ENCODE measurements at places on chromosomes 6 and 20. TPM values are rescaled to one million over a fixed set of nuclear protein-coding genes. Genes with fewer than 3 reads are reported as not detected.

Gene GLP1R
- polyA plus RNA-seq = not detected

GRCh38 chr6:157795841-157796240, 27.2 kb upstream of the SNX9 start:
- no peaks in the 10 kb centered on the region for H3K27me3 ChIP-seq
- no peak for DNase-seq
- no peak overlapping the region for H3K4me3 ChIP-seq
- H3K27ac ChIP-seq = no peak overlapping the region
- no peaks in the 10 kb centered on the region for H3K4me1 ChIP-seq

Gene PRKN
- 1.6 TPM for polyA plus RNA-seq

DNA sequence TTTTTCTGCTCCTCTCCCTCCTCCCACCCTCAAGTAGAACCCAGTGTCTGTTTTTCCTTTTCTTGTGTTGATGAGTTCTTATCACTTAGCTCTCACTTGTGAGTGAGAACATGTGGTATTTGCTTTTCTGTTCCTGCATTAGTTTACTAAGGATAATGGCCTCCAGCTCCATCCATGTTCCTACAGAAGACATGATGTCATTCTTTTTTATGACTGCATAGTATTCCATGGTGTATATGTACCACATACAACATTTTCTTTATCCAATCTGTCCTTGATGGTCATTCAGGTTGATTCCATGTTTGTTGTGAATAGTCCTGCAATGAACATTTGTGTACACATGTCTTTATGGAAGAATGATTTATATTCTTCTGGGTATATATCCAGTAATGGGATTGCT, 81.0 kb downstream of the TOX2 start:
- no peak for DNase-seq
- no peaks in the 10 kb centered on the region for H3K4me1 ChIP-seq
- H3K4me3 ChIP-seq = no peak overlapping the region

DNA sequence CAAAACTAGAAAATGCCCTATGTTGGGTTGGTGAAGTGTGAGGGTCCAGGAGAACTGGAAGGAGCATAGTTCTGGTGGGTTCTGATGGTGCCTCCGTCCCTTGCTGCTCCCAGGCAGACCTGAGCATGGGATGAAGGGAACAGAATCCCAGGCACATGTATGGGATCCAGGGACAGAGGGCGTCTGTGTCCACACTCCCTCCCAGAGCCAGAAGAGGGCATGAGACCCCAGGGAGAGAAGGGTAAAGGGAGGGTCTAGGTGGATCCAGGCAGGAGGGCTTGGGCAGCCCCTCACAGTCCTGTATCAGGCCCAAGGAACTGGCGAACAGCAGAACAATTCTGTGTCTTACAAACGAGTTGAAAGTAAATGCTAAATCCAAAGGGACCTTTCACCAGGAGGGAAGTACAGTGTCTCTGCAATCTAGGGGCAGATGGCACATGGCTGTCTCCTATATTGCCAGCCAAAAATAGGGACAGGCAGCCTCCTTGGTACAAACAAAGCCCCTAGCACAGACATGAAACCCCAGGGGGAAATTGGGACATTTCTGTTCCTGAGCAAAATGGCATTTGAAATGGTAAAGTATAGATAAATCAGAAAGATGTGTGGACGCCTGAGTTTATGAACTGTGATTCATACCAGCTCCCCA, 2.5 kb upstream of the BPIFA1 start:
- H3K36me3 ChIP-seq = no peaks in the 10 kb centered on the region
- H3K4me3 ChIP-seq = no peak overlapping the region
- no peaks in the 10 kb centered on the region for H3K4me1 ChIP-seq
- DNase-seq = no peak
- H3K27ac ChIP-seq = no peak overlapping the region

- no peaks in the 10 kb centered on the region for H3K27me3 ChIP-seq
- no peaks in the 10 kb centered on the region for H3K36me3 ChIP-seq
- H3K27ac ChIP-seq = no peak overlapping the region
- DNase-seq = peak; percentile 7
- H3K4me3 ChIP-seq = no peak overlapping the region
- H3K4me1 ChIP-seq = no peaks in the 10 kb centered on the region
Observed at GRCh38 chr20:63409066-63409833, 48.1 kb upstream of the CHRNA4 start.

Gene DDX39B
- polyA plus RNA-seq = 440 TPM

GRCh38 chr6:101397199-101397598, 3.7 kb downstream of the GRIK2 start:
- H3K27ac ChIP-seq = no peak overlapping the region
- H3K27me3 ChIP-seq = peaks cover 3% of the 10 kb centered on the region
- DNase-seq = no peak
- H3K36me3 ChIP-seq = no peaks in the 10 kb centered on the region
- H3K4me1 ChIP-seq = peaks cover 5% of the 10 kb centered on the region

DNA sequence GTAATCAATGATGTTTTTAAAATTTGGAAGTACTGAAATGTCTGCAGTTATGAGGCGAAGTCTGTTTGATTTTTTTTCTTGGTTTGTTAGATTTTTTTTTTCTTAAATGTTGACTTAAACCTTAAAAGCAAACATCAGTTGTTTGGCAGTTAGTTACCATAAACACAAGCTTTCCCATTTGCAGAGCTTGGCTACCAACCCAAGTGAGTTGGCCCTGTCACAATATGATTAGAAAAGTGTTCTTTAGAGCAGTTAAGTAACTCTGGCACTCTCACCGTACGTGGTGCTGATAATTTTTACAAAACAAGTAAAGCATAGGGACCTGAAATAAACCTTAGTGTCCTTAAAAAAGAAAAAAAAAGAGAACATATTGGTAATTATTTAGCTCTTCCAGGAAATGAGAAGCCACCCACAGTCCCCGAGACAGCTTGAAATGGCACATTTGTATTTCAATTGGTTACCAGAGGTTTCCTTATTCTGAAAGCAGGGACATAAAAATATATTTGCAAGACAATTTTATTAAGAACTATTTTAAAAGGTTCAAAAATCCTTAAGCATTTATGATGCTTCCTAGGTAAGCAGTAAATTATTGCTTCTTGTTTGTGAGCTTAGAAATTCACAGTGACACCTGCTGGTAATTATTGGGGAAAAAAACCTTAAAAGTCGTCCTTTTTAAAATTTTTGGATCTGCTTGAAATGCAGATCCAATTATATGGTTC, 3.9 kb downstream of the HEY2 start:
- H3K4me1 ChIP-seq = peaks cover 15% of the 10 kb centered on the region
- H3K27ac ChIP-seq = no peak overlapping the region
- H3K4me3 ChIP-seq = no peak overlapping the region
- H3K36me3 ChIP-seq = no peaks in the 10 kb centered on the region

- H3K4me1 ChIP-seq = peaks cover 8% of the 10 kb centered on the region
- H3K4me3 ChIP-seq = peak within 1 kb of the TSS; percentile 64
- peak; percentile 95 for DNase-seq
- no peaks in the 10 kb centered on the region for H3K36me3 ChIP-seq
Observed at GRCh38 chr20:462199-462991, at the start of gene TBC1D20. Gene TBC1D20, minus strand, starts transcription at chr20:462533. Its CDS starts 128 bp downstream, at chr20:462405.

GRCh38 chr20:58742668-58743566, 50.3 kb downstream of the NPEPL1 start:
- no peak for DNase-seq
- H3K4me1 ChIP-seq = no peaks in the 10 kb centered on the region
- no peaks in the 10 kb centered on the region for H3K36me3 ChIP-seq
- no peak overlapping the region for H3K27ac ChIP-seq
- H3K4me3 ChIP-seq = no peak overlapping the region

- no peaks in the 10 kb centered on the region for H3K36me3 ChIP-seq
- H3K27ac ChIP-seq = no peak overlapping the region
- DNase-seq = no peak
Observed at GRCh38 chr20:58566981-58567380, 51.8 kb upstream of the APCDD1L start.

All from small intestine (tissue), 16 donors.